Muscle of leg (tissue), 16 donors: ENCODE measurements at places on chromosomes 6 and 20. TPM values are rescaled to one million over a fixed set of nuclear protein-coding genes. Genes with fewer than 3 reads are reported as not detected.

ARG1 gene
- 0.27 TPM for total RNA-seq

DNA sequence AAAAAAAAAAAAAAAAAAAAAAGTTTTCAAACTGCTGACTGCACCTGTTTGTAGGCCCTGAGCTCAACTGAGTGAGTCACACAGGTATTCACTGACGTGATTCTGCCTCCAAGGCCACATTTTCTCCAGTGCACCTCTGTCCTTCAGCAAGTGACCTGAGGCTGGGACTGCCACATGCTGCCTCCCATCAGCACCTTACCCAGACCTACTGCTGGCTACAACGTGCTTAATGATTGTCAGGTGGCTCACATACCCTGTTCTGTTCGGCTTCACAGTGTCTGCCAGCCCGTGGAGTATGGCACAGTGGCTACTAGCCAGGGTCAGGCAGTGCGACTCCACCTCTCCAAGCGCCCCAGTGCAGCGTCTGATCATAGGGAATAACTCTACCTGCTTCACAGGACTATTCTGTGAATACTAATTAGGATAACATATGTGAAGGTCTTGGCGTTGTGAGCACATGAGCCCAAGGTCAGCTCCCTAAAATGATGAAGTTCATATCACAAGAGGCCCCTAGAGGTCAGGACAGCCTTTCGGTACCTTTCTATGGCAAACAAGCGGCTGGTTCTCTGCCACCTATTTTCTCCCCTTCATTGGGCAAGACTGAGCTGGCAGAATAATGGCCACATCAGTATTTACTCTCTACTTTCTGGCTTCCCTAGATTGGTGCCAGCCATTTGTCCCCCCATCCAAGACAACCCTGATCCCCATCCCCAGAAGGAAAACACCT lies 28.1 kb downstream of the RIPOR3 start:
- DNase-seq = no peak

- peak; percentile 95 for DNase-seq
Measured at GRCh38 chr20:53578492-53579222, 15.0 kb downstream of the ZNF217 start.

DNA sequence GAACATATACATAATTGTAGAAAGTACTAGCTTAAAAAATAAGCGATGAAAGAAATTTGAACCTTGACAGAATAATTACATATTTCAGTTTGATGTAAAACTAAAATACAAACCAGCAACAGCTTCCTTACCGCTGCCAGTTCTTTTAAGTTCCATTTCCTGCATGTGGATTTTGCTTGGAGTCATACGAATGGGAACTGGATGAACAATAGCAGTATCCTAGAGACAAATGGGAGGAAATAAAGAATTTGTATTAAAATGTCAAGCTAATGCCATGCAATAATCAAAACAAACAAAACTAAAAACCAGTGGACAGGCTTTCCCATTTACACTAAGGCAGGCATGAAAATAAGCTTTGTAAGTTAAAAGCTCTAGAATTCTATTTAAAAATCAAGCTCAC lies 67.1 kb downstream of the REPS1 start:
- DNase-seq = no peak

PRDM13 gene
- total RNA-seq = 0.04 TPM

GRCh38 chr6:167130008-167130677 lies 7.2 kb downstream of the CCR6 start:
- no peak for DNase-seq

DNA sequence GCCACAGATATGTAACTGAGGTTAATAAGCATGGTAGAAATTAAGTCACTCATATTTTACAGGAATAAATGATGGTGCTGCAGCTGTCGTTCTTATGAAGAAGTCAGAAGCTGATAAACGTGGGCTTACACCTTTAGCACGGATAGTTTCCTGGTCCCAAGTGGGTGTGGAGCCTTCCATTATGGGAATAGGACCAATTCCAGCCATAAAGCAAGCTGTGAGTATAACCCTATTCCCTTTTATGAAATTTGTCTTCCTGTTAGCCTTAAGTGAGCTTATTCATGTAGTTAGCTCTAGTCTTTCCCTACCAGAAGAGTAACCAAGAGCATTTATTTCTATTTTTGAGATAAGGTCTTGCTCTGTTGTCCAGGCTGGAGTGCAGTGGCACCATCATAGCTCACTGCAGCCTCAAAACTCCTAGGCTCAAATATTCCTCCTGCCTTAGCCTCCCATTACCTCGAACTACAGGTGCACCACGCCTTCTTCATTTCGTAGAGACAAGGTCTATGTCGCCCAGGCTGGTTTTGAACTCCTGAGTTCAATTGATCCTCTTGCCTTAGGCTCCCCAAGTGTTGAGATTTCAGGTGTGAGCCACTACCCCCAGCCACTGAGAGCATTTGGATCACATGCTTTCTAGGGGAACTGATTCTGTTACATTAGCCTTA lies 12.0 kb downstream of the TCP1 start:
- no peak for DNase-seq

GRCh38 chr20:9054176-9054575 lies 14.7 kb upstream of the PLCB4 start:
- DNase-seq = no peak

DNA sequence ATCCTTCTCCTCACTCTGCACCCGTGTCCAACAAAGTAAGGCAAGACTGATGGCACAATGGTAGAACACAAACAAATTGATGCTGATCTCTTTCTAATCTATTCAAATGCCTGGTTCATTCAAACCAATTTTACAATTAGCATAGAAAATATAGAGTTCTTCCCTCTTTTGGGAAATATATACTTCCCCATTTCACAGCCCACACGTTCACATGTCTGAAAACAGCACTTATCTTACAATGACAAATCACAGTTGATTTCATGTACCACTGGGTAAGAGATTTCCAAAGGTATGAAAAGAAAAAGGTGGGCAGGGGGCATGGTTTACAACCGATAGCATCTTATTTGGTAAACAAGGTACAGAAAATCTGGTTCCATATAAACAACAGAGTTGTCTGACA lies 137.6 kb downstream of the RNGTT start:
- DNase-seq = no peak

GRCh38 chr20:39853050-39853449 lies 836.0 kb downstream of the MAFB start:
- no peak for DNase-seq

DNA sequence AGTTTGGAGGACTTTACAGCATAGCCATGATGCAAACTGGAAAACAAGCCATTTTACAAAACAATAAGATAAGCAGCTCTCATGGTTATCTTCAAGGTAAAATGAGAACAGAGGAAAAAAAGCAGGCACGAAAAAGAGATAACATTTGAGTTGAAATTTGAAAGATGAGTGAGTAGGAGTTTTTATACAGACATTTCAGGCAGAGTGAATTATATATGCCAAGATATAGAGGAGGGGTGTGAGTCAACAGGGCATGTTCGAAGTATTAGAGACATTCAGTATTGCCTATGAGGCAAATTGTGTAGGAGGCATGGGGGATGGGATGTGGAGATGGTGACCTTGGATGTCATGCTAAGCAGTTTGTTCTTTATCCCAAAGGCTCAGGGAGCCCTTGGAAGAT lies 240.5 kb upstream of the MAN1A1 start:
- DNase-seq = no peak

GRCh38 chr20:51237278-51237677 lies 214.4 kb upstream of the KCNG1 start:
- peak; percentile 51 for DNase-seq

- DNase-seq = no peak
Measured at GRCh38 chr20:7196481-7196880, 429.0 kb downstream of the BMP2 start.

GRCh38 chr20:45012682-45013302 lies 46.5 kb downstream of the STK4 start:
- no peak for DNase-seq

GRCh38 chr20:39658662-39659409 lies 696.7 kb downstream of the DHX35 start:
- no peak for DNase-seq

LTA gene
- 0.04 TPM for total RNA-seq
